ENCODE measurements at places on chromosomes 6 and 20.

DNA sequence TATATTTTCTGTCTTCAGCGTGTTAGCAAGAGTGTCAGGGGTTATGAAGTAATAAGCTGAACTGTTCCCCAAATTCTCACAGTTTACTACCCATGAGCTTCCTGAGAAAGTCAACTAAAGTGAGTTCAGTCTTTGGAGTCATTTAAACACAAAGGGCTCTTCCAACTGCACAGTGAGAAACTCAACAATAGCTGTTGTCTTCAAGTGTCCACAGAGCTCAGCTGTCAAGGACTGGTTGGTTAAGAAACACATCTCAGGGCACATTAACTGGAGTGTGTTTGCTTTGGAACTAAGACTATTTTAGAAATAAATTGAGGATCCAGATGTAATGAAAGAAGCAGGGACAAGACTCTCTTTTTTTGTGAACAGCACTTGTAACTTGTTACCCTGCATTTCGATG is 241.4 kb upstream of the SOX4 start:
- no peak for DNase-seq

GRCh38 chr6:157304899-157305663 is 18.2 kb downstream of the TMEM242 start:
- DNase-seq, result no peak

DNA sequence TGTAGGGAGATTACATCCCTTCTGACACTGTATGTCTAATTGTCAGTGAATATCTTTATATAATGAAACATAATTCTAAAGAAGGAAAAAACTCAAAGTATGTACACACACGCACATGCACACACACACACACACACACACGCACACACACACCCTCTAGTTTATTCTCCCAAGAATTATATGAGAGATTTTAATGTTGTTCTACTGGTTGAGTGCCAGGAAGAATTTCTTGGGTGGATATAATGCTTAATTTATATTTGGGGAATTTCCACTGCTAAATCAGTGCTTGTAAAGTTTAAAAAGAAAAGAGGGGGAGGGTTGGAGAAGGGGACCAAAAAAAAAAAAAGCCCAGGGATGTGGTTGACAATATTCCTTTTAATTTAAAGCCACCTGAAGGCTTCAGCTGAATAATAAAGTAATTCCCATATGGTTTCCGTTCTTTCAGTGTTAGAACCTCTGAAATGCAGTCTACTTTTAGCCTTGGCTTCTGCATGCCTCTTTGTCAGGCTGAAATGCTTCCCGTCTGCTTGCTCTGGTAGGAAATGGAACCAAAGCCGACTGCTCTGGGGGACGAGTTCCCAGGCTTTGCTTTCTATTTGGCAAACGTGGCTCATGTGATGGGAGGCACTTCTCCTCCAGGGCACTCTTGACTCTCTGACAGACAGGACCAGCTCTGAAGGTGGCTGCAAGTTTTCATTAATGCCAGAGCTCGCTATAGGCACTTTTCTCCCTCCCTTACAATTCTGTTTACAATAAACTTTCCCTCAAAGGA is 225.4 kb downstream of the PRL start:
- DNase-seq, result peak; percentile 40

DNA sequence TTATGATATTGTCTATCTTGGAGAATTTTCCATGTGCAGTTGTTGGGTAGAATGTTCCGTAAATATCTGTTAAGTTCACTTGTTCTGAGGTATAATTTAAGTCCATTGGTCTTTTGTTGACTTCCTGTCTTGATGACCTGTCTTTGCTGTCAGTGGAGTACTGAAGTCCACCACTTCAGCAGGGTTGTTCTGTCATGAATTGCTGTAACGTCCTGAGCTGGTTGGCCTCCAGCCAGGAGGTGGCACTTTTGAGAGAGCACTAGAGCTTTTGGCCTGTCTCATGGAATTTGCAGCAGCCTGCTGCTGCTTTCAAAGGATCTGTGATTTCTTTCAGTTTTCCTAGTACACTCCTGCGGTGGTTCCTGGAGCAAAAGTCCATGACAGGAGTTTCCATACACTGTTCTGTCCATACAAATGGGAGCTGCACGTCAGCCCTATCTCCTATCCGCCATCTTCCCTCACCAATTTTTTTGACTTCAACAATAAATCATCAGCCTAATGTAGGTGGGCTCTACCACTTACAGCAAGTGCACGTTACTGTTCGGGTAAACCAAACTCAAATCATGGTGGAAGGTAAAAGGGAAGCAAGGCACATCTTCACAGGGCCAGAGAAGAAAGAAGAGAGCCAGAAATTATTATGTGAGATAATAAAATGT is 46.9 kb upstream of the TRERF1 start:
- DNase-seq, result no peak

DNA sequence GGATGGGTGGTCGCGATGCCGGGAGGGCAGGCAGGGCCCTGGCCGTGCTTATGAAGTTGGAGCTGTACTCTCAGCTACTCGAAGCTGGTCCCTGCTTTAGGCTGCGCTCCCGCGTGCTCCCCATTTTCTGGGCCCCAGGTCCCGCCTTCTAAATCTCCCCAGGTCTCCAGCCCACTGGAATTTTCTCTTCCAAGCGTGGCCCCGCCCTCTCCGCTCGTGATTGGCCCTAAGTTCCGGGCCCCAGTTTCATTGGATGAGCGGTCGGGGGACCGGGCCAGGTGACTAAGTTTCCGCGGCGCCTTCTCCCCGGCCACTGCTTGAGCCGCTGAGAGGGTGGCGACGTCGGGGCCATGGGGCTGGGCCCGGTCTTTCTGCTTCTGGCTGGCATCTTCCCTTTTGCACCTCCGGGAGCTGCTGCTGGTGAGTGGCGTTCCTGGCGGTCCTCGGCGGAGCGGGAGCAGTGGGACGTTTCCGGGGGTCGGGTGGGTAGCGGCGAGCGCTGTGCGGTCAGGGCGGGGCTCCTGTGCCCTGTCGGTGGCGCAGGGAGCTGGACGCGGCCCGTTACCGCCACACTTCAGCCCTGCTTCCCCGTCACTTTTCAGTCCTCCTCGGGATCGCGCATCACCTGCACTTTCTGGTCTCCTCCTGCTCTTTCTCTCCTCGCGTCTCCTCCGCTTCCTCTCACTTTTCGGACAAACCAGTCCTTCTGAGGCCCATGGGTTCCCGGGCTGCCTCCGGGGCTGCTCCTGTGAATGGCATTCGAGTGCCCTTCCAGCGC is at the start of gene MICA:
Gene MICA, plus strand, starts transcription at position 313 of the 778 bp plus-strand sequence. Its CDS starts 38 bp downstream, at position 351.
- DNase-seq, result peak; percentile 82

DNA sequence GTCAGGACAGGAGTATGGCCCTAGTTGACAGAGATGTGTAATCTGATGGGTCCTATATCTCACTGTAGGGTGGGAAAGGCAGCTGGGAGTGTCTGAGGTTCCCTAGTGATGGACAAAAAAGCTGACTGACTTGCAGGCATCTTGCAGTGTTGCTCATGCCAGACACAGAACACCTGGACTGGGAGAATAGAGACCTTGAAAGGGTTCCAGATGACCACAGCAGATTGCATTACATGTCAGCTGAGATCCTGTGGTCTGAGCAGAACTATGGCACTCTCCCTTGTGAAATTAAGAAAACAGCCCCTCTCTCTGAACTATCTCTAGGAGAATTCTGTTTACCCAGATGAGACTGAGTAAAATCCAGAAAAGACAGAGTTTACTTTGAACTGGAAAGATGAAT is 212.6 kb upstream of the MAN1A1 start:
- DNase-seq, result no peak

DNA sequence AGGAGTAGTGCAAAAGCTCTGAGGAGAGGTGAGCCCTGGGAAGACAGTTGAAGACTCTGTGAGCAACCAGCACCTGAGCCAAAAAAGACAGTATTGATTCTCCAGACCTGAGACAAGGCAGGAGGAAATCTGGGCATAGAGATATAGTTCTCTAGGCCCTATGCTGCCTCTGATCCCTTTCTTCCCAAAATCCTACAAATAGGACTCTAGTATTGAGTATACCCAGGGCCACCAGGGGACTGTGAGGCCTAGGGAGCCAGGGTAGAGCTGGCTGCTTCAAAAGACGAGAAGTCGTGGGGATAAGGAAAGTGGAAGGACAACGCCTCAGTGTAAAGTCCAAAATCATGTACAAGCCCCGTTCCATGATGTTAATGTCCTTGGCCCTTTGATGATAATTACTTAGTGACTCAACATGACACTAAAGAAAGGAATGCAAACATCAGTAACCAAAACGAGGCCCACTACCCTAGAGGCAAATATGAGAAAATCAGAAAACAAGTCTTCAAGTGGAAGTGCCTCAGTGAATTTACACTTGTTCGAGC is 197.3 kb upstream of the PROKR2 start:
- peak; percentile 39 for DNase-seq

DNA sequence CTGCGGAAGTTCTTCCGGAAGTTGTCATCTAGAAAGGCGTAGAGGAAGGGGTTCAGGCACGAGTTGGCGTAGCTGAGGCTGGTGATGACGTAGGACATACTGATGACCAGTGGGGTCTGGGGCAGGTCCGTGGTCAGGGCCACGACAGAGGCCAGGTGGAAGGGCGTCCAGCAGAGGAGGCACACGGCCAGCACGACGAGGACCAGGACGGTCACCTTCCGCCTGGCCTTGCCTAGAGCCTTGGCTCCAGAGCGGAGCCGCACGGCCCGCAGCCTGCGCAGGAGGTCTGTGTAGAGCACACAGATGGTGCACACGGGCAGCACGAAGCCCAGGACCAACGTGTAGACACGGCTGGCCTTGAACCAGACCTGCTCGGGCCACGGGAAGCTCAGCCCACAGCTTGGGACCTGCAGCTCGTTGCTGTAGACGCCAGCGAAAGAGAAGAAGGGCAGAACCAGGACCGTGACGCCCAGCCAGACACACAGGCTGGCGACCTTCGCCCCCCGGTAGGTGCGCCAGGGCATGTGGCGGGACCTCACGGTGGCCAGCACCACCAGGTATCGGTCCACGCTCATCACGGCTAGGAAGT is 1.4 kb downstream of the NPBWR2 start:
- no peak for DNase-seq

DNA sequence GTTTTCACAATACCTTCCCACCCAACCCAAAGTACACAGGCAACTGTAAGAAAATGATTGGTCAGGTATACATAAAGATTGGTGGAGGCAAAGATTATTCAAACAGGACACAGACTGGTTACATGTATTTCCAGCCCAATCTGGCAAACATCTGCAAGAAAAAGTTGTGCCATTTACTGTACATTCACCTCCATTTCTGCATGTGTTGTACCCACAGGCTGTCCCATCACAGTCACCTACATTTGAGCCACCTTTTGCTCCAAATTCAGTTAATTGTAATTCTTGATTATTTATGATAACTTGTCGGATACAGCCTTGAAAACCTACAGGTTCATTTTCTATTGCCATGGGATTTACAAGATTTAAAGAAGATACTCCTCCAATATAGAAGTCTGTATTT is 85.6 kb downstream of the PHF3 start:
- DNase-seq, result no peak

GRCh38 chr6:113211170-113211569 is 646.0 kb upstream of the MARCKS start:
- no peak for DNase-seq

DNA sequence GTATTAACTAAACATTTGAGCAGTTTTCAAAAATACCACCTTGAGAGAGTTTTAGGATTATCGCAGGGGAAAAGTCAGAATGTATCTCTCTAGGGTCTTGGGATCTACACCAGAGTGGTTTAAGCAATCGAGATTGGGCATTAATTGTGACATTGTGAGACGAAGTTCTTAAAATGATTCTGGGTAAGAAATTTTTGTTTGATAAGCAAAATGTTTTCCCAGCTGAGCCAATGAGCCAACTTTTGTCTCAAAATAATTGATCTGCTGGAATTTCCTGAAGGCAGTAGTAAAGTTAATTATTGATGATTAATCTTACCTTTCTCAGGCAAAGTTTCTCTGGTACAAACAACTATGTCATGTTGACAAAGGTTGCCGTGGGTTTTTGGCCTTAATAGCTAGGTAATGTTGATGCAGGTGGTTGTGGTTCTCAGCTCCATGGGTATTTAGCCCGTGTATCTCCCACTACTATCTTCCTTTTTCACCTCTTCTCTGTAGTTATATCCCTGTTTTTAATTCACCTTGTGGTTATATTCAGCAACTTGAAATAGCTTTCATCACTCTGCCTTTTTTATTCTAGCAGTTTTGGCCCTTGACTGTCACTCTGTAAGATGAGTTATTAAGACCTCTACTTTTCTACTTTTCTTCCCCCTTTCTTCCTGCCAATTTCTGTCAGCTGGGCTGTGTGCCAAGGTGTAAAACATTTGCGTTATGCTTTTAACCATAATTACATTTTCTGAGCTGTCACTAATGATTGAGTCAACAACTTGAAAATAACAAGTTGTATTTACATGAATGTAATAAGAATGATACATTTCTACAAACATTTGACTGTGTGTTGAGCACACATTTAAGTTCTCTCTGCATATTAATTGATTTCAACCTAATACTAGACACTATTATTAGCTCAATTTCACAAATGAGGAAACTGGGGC is 368.3 kb upstream of the BTBD3 start:
- DNase-seq, result no peak

- no peak for DNase-seq
These were observed 28.4 kb downstream of the PRDM1 start for GRCh38 chr6:106114492-106114891.

- DNase-seq, result no peak
These were observed 429.7 kb upstream of the MMS22L start for GRCh38 chr6:97712751-97713150.

DNA sequence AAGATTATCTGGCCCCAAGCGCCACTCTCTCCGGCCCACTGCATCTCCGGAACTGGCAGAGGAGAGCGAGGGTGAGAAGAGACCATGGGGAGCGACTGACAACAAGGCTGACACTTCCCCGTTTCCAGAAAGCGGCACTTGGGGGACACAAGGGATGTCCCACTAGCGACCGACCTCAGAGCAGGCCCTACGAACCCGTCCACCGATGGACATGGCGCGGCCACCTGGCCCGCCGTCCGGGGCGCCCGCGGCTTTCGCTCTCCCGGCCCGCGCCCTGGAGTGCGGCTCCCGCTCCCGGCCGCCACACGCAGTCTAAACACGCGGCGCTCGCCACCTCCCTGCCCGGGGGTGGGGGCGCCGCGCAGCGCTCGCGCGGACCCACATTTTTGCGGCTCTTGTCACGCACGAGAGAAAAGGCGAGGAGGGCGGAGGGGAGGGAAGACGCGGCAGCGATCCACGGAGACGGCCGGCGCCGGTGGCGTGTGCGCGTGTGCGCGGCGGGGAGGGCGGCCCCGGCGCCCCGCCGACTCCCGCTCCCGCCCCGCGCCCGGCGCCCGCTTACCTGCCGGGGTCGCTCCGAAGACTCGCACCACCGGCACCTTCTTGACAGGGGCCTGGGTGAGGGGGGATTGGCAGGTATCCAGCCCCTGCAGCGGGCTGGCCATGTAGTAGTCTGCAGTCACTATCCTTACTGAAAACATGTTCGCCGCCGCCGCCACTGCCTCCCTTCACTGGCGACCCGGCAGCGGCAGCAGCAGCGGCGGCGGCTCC is 645 bp downstream of the REV3L start:
- DNase-seq, result no peak

- no peak for DNase-seq
These were observed 78.5 kb upstream of the ZFP64 start for GRCh38 chr20:52270001-52270606.

DNA sequence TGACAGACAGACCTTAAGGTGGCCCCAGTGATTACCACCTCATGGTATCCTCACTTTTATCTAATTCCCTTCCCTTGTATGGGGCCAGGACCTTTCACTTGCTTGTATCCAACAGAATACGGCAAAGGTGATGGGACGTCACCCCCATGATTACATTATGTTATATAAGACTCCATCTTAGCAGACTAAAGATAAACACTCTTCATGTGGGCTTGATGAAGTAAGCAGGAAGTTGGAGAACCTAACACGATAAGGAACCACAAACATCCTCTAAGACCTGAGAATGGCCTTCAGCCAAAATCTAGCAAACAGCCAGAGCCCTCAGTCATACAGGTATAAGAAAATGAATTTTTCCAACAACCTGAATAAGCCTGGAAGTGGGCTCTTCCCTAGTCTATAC is 8.0 kb downstream of the SLC17A3 start:
- DNase-seq, result no peak
